ENCODE measurements at places on chromosomes 12 and 14.

GRCh38 chr12:91868054-91868453 is 277.6 kb downstream of the BTG1 start:
- no peak for DNase-seq

DNA sequence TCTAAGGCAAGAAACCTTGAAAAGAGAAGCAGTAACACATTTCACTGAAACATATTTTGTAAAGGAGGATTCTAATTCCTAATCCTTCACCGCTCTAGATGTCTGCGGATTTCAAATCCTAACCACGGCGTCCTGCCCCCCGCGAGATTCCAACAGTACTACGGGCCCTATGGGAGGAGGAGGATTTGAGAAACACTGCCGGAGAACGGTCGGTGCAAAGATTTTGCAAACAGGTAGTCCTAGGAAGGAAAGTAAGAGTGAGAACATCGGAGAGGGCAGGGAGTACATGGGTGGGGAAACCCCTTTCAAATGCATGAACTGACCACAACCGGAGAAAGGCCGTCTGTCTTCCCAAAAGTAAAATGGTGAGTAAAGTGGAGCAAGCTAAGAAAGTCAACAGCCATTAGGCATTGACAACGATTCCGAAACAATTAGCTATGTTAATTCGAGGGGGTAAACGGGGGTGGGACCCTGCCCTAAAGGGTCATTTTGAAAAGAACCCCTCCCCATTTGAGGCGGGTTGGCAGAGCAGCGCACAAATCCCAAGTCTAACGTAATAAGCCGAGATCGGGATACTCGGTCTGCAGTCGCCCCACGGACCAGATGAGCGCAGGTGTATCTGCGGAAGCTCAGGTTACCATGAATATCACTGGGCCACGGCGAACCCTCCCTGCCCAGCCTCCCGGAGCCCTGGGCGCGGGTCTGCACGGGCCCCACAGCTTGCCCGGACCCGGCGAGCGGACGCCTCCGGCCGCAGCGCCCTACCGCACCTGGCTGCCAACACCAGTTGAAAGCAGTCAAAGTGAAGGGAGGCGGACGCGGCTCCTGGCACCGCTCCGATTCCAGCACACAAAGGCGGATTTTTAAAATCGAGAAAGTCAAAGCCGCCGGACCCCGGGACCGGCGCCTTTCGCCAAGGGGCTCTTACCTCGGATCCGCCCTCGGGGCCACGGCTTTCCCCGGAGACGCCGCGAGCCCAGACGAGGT is 662 bp downstream of the EPS8 start:
- peak; percentile 53 for DNase-seq

- DNase-seq, result no peak
Observed at GRCh38 chr12:72578327-72578726, 306.2 kb downstream of the TRHDE start.

DNA sequence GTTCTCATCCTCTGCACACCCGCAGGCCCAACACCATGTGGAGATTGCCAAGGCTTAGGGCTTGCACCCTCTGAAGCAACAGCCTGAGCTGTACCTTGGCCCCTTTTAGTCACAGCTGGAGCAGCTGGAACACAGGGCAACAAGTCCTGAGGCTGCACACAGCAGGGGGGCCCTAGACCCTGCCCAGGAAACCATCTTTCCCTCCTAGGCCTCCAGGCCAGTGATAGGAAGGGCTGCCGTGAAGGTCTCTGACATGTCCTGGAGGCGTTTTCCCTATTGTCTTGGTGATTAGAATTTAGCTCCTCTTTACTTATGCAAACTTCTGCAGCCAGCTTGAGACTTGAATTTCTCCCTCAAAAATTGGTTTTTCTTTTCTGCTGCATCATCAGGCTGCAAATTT is 373.5 kb upstream of the CLEC14A start:
- DNase-seq, result no peak

GRCh38 chr14:53938136-53938837 is 18.3 kb downstream of the BMP4 start:
- DNase-seq, result no peak

- no peak for DNase-seq
Observed at GRCh38 chr12:22282283-22282682, 52.2 kb downstream of the ST8SIA1 start.

- no peak for DNase-seq
Observed at GRCh38 chr14:46940611-46941010, 289.0 kb upstream of the RPL10L start.

DNA sequence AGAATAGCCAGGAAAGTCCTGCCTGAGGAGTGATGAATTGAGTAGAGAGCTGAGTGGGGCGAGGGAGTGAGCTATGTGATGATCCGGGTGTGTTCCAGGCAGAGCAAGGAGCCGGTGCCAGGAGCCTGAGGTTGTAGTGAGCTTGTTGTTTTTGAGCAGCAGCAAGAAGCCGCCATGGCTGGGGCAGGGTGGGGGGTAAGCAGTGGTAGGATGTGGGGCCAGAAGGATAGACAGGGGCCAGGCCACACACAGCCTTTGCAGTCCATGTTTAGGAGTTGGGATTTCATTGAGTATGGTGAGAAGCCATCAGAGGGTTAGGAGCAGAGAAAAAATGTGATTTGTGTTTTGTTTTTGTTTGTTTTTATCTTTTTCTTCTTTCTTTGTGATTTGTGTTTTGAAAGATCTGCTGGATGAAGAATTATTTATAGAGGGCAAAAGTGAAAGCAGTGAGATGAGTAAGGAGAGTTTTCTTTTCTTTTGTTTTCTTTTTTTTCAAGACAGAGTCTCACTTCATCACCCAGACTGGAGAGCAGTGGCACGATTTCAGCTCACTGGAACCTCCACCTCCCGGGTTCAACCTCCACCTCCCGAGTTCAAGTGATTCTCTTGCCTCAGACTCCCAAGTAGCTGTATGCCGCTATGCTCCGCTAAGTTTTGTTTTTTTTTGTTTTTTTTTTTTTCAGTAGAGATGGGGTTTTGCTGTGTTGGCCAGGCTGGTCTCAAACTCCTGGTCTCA is 92.3 kb upstream of the BCAT1 start:
- no peak for DNase-seq

- no peak for DNase-seq
Observed at GRCh38 chr14:30842431-30842830, 31.9 kb upstream of the COCH start.

DNA sequence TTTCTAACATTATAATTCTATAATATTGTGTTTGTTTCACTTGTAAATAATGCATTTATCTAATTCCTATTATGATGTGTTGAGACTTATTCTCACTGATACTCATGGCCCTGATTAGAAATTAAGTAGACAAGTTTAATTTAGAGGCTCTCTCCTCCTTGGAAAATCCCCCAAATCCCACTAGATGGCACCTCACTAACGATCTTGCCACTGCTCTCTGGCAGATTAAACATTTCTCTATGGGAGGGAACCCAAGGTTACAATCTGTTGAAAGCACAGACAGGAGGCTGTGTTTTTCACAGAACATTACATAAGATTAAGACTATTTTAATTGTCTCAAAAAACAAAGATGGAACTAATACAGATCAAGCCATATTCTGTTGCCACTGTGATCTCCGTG is 318.7 kb downstream of the LRFN5 start:
- DNase-seq, result no peak

- peak; percentile 68 for DNase-seq
Observed at GRCh38 chr14:22432348-22432976, 156.6 kb downstream of the DAD1 start.

All from right forelimb (tissue), 1 donor.